NCI-H1417 (cell line): ENCODE measurements at places on chromosomes 2 and 18.

DNA sequence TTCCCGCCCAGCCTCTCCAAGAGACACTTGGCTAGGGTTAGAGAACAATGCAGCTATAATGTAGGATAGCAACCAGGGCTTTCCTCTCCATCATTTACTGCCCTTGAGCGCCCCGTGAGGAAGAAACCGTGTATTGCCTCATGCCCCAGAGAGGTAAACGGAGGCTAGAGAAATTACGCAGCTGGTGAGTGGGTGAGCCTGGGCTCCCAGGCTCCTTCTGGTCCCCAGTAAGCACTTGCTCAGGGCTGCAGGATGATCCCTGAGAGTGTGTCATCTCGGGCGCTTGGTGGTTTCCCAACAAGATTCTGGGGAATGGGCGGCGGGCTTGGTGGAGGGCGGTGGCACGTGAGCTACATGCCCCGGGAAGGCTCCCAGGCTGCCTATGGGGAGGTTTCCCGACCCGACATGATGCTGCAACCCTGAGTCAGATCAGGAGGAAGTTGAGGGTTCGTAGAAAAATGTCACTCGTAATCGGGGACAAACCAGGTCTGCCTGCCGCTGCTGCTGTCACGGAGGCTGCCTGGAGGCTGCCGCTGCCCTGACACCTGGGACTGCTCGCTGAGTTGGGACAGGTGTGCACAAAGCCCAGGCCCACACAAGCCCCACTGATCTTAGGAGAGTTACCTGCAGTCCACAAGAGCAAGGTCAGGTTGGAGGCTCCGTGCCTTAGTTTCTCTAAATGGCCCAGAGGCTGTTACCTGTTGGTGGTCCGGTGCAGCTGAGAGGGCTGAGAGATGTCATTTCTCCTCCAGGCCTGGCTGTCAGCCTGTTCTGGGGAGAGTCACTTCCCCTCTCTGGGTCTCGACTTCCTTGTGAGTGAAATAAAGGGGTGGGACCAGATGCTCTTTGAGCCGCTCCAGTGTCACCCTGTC is at the start of gene GPR55:
Gene GPR55, minus strand, starts transcription at position 773 of the 872 bp plus-strand sequence. CDS start 14,280 bp downstream, outside the sequence.
- DNase-seq, result no peak

DNA sequence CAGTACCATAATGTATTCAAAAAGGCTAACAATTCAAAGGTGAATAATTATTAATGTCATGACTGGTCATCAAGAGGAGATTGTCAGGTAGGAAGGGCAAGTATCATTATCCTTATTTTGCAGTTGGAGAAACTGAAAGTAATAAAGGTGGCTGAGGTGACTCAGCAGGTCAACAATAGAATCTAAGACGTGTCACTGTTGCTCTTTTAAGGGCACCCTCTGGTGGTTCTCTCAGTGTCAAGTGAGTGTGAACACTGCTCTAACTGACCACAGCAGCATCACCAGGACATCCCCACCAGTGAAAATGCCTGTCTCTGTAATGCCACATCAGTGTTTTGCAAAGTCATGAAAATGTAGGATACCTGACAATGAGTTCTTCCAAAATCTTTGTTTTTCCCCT is 69.7 kb downstream of the DCC start:
- DNase-seq, result peak; percentile 55

DNA sequence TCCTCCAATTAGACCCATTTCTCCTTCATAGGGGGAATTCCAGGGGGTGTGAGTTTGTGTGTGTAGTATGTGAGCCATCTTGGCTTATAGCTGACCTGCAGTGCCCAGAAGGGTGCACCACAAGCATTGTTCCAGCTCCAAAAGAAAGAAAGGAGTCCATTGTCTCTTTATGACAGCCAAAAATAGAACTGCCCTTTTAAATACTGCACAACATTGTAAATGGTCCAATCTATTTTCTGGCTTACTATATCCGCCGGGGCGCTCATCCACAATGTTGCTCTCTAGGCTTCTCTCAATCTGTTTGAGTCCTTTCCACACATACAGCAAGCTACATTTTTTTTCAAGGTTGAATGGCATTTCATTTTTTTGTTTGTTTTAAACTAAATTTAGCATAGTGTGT is 517.5 kb downstream of the STK39 start:
- DNase-seq, result no peak

GRCh38 chr2:240358080-240358479 is 77.4 kb upstream of the GPC1 start:
- DNase-seq, result no peak

GRCh38 chr2:12714391-12715221 is 2.1 kb upstream of the TRIB2 start:
- no peak for DNase-seq
